ENCODE measurements at places on chromosomes 2 and 18.

DNA sequence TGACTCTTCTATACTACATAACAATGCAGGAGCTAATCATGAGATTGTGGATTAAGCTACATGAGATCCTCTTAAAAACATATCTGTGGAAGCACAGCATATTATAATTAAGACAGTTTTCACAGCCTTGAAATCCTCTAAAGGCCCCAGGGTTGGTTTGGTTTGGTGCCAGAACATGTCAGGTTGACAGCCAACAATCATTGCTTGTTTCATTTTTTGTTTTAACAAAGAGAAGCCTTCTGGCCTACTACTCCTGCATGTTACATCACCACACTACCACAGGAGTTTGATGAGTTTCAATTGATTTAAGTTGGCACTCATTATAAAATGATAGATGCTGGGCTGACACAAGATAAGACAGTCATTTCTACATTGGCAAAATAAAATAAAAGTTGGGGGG, 255.9 kb upstream of the ERBB4 start:
- no peak for DNase-seq

- no peak for DNase-seq
These were observed 45.7 kb upstream of the ALPP start for GRCh38 chr2:232332940-232333259.

- no peak for DNase-seq
These were observed 195.9 kb upstream of the ZNF804A start for GRCh38 chr2:184402381-184402780.

GRCh38 chr18:35130236-35130635, 89.0 kb downstream of the MAPRE2 start:
- DNase-seq: no peak

DNA sequence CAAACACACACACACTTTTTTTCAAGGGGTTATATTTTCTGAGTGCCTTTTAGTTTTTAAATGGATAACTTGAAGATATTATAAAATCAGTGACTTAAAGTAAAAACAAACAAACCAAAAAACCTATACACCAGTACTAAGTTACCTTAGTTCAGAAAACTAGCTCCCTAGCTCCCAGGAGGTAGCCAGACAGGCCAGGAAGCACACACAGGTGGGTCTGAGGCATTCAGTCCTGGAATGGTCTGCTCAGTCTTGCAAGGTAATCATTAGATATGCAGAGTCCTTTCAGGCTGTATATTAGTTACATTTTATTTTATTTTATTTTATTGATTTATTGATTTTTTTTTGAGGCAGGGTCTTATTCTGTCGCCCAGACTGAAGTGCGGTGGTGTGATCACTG, 10.7 kb upstream of the DYNC2LI1 start:
- no peak for DNase-seq

- DNase-seq: no peak
These were observed 335.0 kb downstream of the TGIF1 start for GRCh38 chr18:3784949-3785348.

GRCh38 chr2:197235711-197236110, 74.9 kb downstream of the ANKRD44 start:
- DNase-seq: no peak

DNA sequence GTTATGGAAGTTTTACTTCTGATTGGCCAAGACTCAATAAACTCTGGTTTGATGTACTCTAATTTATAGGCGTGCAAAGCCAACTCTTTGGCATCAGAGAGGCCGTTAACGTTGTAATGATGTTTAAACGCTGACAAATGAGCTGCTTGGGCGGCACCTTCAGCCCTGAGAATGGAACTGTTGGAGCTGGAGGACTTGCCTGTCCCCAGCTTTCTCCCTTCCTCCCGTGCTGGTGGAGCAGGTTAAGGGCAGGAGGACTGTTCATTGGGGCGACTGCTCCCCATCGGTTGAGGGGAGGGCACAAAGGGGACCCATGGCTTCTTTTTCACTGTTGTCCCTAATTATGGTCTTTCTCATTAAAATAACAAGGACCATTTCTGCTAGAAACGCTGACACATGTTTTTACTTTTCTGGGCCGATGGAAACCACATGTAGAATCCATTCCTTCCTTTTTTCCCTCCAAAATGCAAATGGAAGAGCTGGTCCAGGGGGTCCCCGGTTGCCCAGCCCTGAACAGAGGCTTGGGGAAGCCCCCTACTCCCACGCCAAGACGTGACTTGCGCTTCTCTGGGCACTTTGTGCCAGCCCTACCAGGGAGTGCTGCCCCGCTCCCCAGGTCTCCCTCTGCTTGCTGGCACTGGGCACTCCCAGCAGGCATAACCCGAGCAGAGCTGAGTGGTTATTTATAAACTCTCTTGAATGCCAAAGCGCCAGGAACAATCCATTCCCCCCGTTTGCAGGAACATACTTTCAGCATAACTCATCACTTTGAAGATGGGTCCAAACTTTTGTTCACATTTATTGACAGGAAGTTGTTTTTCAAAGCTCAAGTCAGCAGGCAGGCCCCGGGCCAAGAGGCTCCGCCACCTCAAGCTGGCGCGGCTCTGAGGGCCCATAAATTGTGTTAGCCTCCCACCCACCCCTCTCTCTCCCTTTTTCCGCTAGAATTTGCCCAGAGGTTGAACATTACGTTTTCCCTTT, 170.1 kb downstream of the ASB1 start:
- no peak for DNase-seq

DNA sequence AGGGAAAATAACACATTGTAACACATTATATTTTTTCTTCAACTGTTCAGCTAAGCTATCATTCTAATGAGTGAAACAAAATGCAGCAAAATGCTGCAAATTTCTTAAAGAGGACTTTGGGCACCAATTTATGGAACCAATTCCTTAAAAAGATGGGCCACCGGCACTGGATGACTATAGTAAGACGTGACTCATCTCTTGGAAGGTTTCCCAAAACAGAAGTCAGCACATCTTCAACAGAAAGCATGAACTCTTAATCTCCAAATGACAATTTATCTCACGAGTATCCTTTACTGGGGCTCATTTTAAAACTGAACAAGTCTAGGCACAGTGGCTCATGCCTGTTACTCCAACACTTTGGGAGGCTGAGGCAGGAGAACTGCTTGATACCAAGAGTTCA, 213.4 kb downstream of the CDH20 start:
- DNase-seq: no peak

DNA sequence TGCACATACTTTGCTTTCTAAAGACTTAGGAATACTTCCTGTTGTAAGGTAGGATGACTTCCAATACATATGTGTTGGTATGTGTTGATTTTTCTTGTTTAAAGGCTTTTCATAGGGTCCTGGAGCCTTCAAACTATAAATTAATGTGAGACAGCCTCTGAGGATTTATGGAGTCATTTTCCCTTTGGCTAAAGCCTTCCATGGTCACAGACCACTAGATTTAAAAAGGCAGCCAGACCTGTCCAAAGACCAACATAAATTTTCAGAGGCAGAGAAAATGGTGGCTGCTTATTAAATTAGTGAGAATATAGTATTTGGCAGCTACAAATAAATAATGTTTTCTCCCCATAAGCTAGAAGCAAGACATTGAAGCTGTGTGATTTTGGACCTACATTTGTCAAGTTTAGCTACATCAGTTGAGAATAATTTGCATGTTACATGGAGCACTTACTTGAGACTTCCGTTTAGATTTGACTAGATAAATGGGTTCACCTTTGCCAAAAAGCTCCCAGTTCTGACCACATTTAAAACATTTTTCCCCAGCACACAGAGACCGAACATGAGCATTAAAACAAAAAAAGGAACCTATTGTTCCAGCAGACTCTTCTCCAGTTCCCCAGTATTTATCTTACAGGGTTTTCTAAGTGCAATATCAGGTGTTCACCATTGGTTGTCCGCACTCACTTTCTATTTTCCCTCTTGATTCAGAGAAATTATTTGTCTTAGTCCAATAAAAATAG, 402.9 kb downstream of the PARD3B start:
- no peak for DNase-seq

DNA sequence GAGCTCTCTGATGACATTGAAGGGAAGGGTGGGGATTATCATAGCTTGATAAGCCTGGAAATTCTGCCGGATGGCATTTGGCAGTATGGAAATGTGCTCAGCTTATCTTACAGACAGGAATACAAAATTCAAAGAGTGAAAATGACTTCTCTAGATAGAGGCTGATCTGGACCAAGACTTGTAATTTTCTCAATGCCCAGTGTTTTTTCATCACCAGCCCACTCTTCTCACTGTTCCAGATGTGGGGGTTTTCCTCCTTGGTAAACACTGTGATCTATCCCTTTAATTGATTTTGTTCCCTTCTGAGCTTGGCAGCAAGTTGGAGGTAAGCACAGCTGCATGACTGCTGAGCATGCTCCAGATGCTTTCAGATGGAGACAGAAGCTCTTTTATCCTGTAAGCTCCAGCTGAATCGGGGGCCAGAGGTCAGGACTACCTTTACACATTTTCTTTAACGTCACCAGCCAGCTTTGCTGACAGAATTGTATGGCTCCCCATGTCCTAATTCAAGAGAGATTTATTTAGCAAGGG, 287.4 kb upstream of the TCF4 start:
- DNase-seq: no peak

DNA sequence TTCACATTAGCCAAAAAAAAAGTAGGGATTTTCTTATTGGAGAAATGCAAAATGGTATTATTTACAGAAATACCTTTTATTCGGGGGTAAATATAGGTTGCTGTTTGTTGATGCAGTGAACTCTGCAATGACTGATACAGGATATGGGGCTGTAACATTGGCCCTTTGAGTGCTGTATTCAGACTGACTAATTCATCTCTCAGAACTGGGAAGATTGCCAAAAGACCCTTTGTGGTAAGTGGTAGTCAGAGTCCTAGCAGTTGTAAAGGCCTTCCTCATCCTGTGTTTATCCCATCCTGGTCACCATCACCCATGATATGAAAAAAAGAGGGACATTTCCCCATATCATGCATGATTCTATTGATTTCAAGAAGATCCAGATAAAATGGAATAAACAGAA, 14.0 kb upstream of the DCC start:
- DNase-seq: no peak
